ENCODE measurements at places on chromosomes 3 and 15.

GRCh38 chr3:125214738-125215137 lies 2.2 kb upstream of the SLC12A8 start:
- DNase-seq = no peak

GRCh38 chr3:101042996-101043686 lies 49.9 kb upstream of the ABI3BP start:
- DNase-seq = peak; percentile 68

DNA sequence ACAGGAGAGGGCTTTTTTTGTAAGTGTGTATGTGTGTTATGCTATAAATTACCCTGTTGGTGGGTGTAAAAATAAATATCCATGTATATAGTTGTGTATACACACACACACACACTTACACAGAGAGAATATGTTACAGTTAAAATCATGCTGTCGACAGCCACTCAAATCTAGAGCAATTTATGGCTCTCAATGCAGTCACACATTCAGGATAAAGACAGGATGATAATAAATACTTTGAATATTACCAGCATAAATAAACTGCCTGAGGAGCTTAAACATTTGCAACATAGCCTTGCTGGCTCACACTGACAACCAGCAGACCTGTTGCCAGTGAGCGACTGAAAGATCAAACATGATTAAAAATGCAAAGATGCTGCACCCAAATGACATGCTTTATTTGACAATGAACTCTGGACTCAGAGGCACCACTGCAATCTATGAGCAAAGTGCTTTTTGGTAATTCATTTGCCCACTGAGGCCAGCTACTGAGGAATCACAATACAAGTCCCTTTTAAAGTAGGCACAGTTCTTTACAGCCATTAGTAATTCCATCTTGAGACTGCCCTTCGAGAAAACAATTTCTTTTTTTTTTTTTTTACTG lies 458.9 kb downstream of the FHIT start:
- no peak for DNase-seq

- no peak for DNase-seq
These were observed 28.3 kb downstream of the GTF2E1 start for GRCh38 chr3:120770891-120771290.

DNA sequence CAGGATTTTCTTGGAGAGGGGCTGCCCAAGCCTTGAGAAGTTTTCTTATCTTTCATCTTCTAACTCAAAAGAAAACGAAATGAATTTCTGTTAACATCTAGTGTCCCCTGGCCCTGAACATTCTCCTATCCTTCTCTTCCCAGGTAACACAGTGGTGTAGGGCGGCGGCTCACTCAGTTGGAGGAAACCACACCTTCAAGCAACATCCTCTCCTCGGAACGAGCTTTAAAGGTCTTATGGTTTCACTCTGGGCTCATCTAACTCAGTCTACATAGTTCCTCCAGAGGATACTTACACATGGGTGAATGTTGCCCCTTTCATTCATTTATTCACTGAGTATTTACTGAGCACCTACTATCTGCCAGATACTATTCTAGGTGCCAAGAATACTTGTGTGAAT lies 31.0 kb upstream of the KLHL6 start:
- DNase-seq = no peak

DNA sequence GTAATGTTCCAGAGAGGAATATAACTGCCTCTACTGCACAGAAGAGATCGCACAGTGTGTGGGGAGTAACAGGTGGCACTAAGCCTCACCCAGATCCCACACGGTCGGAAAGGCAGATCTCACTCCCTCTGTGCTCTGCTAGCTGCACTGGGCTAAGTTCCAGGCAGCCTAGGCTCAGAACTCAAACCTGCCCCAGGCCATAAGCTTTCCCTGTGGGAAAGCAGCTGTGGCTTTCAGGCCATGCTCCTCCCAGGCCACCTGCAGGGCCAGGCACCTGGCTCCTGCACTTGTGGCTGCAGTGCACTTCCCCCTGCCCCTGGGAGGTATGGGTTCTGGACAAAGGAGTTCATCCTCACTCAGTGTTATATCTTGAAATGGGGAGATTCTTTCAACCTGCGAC lies 27.5 kb downstream of the PCCB start:
- no peak for DNase-seq

DNA sequence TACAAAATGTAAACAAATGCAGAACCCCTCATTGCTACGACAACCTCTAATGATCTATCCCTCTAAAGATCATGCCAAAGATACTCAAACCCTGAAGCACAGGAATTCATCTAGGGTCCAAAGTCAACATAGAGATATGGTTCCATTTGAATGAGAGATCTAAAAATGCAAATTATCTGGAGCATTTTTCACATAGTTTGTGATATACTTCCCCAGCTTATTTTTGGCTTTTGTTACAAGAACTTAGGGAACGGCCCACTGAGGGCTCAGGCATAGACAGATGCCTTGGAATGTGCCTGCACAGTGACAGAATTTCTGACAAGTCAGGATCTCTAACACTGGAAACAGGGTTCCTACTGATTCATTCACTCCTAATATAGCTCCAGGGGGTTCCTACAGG lies 258.9 kb upstream of the THBS1 start:
- no peak for DNase-seq

DNA sequence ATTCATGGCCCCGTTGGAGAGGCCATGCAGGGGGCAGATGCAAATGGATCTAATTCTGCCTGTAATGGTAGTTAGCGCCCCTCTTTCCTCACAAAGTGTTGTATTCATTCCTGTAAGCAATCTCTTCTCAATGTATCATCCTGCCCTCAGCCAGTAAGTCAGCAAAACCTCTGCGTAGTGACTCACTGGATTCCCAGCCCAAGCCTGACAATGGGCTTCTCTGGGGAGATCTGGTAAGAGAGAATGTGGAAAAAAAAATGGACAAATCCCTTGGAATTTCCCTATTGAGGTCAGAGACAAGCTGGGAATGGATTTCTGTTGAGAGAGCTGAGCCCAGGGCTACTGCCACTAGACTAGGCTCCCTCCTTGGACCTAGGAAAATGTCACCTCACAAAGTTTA lies 25.4 kb downstream of the ADPGK start:
- DNase-seq = peak; percentile 87

- DNase-seq = no peak
These were observed 38.2 kb downstream of the FEZF2 start for GRCh38 chr3:62335196-62335595.

GRCh38 chr3:72724070-72724469 lies 124.2 kb downstream of the SHQ1 start:
- no peak for DNase-seq

GRCh38 chr3:58355179-58355578 lies 22.5 kb downstream of the PXK start:
- DNase-seq = no peak

GRCh38 chr15:41713047-41713446 lies 52.8 kb downstream of the MGA start:
- no peak for DNase-seq

DNA sequence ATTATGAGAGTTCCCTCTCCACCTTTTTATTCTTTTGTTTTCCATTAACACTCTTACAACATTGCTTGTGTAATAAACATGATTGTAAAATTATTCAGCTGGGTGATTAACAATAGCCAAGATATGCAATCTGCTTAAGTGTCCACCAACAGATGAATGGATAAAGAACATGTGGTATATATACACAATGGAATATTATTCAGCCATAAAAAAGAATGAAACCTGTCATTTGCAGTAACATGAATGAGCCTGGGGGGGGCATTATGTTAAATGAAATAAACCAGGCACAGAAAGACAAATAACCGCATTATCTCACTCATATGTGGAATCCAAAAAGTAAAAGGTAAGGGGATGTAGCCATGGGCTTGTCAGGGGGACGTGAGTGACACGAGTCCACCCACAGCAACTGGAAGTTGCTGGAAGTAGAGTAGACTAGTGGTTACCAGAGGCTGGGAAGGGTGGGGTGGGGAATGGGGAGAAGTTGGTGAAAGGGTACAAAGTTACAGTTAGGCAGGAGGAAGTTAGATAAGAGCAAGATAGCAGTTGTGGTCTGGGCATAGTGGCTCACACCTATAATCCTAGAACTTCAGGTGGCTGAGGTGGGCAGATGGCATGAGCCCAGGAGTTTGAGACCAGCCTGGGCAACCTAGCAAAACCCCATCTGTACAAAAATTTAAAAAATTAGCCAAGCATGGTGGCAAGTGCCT lies 28.7 kb upstream of the CD47 start:
- DNase-seq = no peak

DNA sequence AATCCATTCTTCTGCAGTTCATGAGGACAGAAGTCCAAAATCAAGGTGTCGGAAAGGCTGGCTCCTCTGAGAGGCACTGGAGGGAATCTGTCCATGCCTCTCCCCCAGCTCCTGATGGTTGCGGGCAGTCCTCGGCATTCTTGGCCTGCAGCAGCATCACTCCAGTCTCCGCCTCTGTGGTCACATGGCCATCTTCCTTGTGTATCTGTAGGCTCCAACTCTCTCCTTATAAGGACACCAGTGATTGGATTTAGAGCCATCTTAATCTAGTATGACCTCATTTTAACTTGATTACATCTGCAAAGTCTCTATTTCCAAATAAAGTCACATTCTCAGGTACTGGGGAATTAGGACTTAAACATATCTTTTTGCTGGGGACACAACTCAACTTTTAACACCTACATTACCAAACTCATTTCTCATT lies 56.0 kb upstream of the FLNB start:
- DNase-seq = peak; percentile 97

GRCh38 chr3:25041871-25042584 lies 386.0 kb upstream of the RARB start:
- no peak for DNase-seq

- peak; percentile 40 for DNase-seq
These were observed 187.9 kb downstream of the OPA1 start for GRCh38 chr3:193780810-193781478.

DNA sequence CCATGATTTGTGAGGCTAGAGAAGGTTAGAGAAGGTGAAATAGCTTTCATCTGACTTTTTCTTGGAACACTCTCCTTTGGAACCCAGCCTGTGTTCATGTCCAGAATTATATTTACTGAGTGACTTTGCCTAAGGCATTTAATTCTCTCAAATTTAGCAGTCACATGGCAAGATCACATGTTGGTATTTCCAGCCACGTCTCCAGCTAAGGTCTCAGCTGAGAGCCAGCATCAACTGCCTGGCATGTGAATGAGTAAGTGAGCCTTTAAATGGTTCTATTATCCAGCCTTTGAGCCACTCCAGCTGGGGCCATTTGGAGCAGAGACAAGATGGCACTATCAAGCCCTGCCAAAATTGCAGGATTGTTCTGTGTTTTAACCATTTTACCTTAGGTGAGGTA lies 130.2 kb upstream of the SGO1 start:
- no peak for DNase-seq

DNA sequence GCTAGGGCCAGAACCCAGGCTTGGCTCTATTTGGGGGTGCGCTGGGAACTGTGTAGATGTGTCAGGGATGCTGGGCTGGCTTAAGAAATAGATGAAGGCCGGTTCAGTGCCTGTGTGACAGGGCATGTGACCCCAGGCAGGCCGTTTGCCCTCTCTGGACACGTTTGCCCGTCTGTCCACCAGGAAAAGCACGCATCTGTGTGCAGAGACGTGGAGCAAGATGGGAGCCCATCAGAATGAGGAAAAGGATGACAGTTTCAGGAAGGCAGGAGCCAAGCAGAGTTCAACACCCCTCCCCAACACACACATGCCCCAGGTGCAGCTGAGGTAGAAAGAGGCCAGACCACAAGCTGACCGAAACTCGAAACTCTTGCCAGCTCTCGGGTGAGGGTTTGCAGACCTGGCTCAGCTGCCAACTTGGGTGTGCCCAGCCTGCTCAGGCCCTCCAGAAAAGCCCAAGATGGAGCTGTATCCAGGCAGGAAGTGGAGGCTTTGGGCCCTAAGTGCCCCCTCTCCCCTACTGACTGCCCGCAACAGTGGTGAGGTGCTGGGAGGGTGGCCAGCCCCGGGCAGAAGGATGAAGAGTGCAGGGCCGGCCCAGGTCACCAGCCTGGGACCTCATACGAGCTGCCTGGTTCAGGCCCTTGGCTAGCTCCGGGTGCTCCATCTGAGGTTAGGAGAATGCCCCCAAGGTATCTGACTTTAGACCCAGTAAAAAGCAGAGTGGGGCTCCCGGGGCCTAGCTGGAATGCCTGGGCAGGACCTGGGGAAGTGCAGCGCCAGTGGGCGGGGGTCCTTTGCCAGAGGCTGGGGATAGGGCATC lies 10.2 kb upstream of the MESP1 start:
- no peak for DNase-seq

DNA sequence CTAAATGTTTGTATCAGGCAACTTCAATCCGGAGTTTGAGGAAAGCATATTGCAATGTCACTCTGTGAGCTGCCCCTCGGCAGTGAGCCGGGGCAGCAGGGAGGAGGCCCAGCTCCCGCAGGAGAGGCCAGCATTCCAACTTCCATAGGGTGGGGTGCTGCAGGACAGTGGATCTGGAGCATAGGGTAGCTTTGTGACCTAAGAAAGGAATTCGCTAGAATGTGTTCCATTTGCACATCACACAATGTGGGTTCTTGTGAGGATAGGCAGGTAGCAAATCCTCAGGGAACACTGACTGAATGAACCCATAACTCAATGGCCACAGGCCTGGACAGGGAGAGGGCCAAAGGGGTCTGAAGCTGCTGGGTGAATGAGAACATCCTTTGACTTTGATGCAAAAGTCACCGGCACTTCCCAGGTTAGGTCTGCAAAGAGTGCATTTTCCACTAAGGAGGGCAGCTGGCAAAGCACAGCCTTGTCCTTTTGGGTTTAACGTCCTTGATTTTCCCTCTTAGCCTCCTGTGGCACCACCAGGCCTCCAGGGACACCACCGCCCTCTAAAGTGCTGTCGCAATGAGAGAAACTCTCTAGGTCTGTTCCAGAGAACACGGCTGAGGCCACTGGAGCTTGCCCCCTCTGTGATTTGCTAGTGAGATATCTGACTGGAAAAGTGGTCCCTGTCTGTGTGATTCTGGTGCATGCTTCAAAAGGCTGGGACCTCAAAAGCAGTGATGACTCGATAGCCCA lies 36.2 kb downstream of the GABRB3 start:
- no peak for DNase-seq

GRCh38 chr15:70505411-70505919 lies 257.9 kb downstream of the UACA start:
- peak; percentile 80 for DNase-seq
